GM13977 (cell line): ENCODE measurements at places on chromosomes 4 and X.

GRCh38 chr4:147589586-147589985 lies 27.6 kb upstream of the TMEM184C start:
- no peak for DNase-seq

- DNase-seq: no peak
These were observed 263.3 kb upstream of the MAGEB2 start for GRCh38 chrX:29952016-29952415.

DNA sequence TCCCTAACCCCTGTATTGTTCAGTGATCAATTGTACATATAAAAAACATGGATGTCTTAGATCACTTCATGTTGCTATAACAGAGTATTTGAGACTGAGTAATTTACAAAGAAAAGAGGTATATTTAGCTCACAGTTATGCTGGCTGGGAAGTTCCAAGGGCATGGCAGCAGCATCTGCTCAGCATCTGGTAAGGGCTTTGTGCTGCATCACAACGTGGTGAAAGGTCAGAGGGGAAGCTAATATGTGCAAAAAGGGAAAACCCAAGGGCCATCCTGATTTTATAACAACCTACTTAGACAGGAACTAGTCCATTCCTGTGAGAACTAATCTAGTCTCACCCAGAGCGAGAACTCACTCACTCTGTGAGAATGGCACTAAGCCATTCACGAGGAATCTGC lies 128.2 kb upstream of the OTUD4 start:
- no peak for DNase-seq

DNA sequence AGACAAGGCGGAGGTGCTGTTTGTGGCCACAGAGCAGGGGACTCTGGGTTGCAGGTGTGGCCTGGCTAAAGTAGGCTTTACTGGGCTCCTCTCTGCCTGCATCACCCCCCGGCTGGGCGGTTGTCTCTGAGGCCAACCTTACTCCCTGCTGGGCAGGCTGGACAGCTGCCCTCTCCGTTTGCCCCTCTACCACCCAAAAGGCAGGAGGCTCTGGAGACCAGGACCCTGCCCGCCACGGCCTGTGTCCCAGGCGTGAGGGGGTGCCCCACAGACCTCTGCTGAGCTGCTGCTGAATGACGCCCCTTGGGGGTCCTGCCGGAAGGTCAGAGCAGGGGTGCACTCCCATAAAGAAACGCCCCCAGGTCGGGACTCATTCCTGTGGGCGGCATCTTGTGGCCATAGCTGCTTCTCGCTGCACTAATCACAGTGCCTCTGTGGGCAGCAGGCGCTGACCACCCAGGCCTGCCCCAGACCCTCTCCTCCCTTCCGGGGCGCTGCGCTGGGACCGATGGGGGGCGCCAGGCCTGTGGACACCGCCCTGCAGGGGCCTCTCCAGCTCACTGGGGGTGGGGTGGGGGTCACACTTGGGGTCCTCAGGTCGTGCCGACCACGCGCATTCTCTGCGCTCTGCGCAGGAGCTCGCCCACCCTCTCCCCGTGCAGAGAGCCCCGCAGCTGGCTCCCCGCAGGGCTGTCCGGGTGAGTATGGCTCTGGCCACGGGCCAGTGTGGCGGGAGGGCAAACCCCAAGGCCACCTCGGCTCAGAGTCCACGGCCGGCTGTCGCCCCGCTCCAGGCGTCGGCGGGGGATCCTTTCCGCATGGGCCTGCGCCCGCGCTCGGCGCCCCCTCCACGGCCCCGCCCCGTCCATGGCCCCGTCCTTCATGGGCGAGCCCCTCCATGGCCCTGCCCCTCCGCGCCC lies 920 bp downstream of the HTT-AS start:
- no peak for DNase-seq

DNA sequence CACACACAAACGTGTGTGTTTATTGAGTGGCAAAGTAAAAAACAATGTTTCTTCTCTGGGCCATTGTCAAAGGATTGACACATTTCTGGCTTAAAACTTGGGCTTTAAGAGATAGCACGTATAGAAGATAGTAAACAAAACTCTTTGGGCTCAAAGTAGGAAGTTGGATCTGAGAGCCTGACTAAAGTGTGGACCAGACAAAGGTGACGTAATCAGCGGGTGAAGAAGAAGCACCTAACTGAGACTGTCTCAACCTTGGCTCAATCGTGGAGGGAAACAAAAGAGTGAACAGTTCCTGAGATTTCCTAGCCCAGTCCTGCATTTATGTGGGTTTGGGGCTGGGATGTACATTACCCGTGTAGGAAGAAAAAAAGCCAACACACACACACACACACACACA lies 13.7 kb downstream of the PFKFB1 start:
- DNase-seq: no peak

DNA sequence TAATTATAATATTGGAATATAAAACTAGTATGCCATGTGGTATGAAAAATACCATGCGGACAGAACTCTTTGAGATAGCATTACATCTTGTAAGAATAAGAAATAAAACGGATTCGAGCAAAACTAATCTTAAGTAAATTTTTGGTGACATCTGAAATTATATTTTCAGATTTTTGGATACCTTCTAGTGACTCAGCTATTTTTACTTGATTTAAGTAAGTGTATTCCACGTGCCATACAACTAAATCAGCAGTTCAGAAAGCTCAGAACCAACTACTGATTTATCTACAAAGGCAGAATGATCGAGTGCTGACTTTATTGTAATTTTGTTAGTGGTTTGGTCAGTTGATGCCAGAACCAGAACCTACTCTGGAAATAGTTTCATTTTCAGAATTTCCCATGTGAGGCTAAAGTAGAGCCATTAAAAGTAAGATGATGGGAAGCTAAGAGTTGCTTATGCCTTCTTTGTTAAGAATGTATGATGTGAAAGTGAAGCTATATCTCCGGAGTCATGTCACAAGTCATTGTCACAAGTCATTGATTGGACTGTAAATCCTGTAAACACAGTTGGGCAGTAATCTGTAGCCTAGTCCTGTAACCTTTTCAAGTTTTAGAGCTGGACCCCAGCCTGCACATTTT lies 4.0 kb downstream of the ING2 start:
- DNase-seq: no peak

- no peak for DNase-seq
These were observed 1222.4 kb upstream of the AGA start for GRCh38 chr4:178664621-178665020.
